Renal cortex interstitium (tissue), 15 donors: ENCODE measurements at places on chromosomes 16 and 17.

DNA sequence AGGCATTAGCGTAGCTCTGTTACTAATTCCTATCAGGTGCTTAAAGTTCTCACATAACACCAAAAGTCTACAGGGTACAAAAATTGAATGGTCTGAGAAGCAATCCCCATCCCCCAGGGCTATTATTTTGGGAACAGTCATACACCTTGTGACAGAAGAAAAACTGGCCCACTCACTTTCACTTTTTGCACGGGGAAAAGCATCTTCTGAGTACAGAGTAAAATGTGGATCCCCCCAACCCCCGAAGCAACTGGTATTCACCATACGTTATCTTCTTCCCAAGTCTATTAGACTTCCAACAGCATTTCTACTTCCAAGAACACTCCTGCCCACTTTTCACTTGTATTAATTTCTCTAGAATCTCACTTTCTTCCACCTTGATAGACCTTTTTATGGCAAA is 11.8 kb downstream of the GGA3 start:
- DNase-seq = no peak

- DNase-seq = no peak
Observed at GRCh38 chr17:40615068-40615840, 32.4 kb downstream of the SMARCE1 start.

- no peak for DNase-seq
Observed at GRCh38 chr16:47887496-47887895, 268.3 kb downstream of the ABCC12 start.

- DNase-seq = no peak
Observed at GRCh38 chr17:46764709-46765401, 53.6 kb downstream of the WNT3 start.

DNA sequence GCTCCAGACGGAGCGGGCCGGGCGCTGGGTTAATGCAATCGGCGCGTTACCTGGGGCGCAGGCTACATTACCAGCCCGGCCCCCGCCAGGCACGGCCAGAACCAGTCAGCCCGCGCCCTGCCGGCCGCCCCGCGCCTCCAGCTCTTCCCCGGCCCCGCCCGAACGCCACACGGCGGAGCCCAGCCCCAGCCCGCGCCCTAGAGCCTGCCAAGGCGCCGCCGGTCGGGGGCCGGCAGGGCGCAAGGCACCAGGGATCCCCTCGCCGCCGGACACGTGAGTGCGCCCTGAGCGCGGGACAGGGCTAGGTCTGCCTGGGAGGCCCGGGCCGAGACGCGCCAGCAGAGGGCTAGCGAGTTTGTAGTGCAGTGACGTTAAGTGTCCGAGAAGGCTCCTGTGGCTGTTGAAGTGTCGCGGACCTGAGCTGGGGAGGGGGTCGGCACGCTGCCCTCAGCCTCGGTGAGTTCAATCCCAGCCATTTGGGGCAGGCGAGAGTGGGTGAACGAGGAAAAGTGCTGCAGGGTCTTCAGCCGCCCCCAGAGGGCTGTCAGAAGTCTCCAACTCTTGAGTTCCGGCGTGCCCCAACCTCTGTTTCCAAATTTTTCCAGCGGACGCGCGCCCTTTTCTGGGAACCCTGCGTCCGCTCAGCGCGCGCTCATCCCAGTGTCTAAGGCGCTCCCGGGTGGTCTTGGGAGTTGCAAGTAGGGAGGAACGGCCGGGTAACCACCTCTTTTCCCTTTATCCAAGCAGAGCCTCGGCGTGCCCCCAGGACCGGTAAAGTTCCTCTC is at the start of gene SLC6A2:
TSS of gene SLC6A2 (plus strand) at position 92 of the 785 bp plus-strand sequence. CDS start 707 bp downstream, outside the sequence.
- DNase-seq = no peak

GRCh38 chr16:14569213-14569612 is 60.8 kb downstream of the PARN start:
- DNase-seq = no peak

DNA sequence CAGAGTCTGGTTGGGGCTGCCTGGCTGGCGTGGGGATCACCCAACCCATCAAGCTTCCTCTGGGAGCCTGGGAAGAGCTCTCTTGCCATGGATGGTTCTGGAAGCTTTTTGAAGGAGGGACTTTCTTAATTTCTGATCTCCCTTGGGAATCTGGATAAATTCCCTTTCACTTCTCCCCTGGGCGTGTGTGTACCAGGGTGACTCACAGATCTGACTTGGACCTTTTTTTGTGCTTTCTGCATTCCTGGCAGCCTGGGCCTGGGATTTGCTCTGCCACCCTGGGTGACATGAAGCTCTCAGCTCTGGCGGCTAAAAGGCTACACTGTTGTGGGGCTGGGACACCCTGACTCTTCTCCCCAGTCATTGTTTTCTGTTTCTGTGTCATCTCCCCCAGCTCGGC is 70.1 kb downstream of the ABCC1 start:
- DNase-seq = no peak
